Stimulated activated naive CD4-positive, alpha-beta T cell treated with Interleukin-2 at 50 U/mL for 16 hours (primary cell): ENCODE measurements at places on chromosomes 6 and 20.

DNA sequence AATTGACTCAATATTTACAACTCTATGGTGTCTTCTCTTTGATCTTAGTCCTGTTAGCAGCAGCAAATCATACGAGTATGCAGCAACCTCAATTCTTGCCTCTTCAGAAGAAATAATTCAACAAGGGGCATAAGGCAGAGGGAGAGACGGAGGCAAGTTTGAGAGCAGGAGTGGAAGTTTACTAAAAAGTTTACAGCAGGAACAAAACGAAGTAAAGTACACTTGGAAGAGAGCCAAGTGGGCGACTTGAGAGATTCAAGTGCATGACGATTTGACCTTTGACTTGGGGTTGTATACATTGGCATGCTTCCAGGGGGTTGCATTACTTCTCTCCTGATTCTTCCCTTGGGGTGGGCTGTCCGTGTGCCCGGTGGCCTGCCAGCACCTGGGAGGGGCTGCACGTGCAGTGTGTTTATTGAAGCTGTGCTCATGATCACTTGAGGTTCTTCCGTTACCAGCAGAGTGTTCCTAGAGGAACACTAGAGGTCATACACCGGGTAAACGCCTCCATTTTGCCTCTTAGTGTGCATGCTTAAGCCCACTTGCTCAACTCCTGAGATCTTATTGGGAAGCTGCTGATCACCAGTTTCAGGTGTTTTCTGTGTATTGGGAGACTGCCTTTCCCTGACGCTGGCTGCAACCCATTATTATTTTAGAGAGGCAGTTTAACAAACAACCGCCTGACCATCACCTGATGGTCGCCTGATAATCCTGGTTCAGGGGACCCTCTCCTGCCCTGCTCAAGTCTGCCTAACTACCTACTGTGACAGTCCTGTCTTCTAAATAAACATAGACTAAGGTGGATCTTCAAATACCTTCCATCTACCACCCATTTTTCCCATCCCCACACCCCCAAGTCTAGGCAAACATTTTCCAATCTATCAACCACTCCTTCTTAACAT, 172.4 kb upstream of the MYLIP start:
- DNase-seq, result no peak

DNA sequence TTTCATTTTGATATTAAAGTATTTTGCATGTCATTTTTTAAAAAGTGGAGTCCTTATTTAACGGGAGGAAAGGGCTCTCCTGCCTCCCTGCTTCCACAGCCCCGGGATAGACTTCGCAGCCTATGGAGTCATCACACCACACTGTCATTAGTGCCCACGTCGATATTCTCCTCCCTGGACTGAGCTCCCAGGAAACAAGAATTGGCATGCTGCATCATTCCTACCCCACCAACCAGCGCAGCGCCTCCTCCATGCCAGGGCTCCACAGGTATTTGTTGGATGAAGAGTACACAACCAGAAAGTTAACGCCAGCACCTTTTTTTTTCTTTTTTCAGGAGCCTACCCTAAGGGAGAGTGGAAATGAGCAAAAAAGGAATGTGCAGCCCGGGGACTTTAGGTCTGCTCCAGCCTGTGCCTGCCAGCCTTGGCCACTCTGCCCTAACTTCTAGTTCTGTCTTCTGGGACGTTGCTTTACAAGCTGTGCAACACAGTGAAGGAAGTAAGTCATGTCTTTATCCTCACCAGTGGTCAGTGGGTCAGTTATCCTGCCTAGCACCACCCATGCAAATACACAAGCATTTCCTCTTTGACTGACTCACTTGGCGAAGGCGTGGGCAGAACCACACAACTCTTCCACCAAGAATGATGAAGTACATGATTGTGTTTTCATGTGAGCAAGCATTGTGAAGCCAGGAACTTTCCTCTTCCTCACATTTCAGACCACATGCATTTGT, 180.7 kb upstream of the UST start:
- DNase-seq, result peak; percentile 29

DNA sequence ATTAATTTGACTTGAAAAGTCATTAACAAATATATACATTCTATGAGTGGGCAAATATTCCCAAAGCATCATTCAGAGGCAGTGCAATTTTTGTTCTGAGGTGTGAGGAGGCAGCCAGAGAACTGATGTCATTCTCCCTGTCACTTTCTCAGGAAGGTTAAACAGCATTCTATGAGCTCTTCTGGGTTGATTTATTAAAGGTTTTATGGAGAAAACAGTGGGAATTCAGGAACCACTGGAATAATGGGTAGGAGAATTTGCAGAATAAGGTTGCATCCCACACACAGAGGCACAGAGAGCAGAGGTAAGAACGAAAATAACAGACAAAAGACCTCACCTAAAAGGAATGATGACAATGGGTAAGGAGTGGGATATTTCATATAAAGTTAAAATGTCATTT, 860.6 kb downstream of the TFAP2A start:
- DNase-seq, result no peak

- no peak for DNase-seq
Measured at GRCh38 chr20:2230726-2231488, 64.9 kb upstream of the TGM3 start.

- no peak for DNase-seq
Measured at GRCh38 chr6:88815491-88815890, 147.9 kb downstream of the RNGTT start.

DNA sequence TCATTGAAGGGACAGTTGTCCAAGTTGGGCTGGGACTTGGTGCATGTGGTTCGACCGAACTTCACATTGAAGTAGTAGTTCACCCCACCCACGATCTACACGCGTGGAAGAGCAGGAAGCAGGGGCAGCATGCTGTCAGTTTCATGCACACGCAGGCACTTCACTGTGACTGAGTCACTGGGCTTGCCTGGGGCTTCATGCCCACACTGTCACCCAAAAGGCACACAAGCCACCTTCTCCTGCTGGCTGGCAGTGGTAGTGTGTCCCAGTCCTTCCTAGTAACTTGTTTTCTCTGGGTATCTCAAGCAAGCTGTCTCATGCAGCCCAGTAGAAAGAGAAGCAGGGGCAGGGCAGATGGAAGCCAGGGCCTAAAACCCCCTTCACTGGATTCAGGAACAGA, 2.0 kb downstream of the CST5 start:
- DNase-seq, result no peak

GRCh38 chr6:140671926-140672325, 1297.5 kb upstream of the CITED2 start:
- no peak for DNase-seq

DNA sequence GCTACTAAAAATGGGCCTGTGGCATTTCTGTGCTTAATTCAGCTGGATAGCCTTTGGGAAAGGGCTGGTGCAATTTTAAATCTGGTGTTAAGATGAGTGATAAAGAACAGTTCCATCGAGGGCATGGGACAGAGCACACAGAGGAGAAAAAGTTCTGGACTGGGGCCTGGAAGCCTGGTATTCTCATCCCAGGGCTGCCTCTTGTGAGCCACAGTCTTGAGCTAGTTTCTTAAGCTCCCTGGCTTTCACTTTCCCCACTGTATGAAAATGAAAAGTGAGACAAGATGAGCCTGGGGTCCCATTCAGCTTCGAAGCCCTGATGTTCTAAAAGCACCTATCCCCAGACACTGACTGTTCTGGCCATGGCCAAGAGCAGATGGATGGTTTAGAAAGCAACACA, 14.3 kb upstream of the LAMA4 start:
- DNase-seq, result no peak

DNA sequence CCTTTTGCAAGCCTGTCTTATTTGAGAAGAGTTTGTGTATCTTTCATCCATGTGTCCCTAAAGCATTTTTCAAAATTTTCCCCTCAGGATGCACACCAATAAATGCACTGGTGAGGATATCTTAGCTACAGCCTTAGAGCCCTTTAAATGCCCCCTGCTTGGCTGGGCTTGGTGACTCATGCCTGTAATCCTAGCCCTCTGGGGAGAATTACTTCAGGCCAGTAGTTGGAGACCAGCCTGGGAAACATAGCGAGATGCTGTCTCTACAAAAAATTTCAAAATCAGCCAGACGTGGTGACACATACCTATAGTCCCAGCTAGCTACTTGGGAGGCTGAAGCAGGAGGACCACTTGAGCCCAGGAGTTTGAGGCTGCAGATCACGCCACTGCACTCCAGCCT, 33.8 kb upstream of the PLCB4 start:
- no peak for DNase-seq

DNA sequence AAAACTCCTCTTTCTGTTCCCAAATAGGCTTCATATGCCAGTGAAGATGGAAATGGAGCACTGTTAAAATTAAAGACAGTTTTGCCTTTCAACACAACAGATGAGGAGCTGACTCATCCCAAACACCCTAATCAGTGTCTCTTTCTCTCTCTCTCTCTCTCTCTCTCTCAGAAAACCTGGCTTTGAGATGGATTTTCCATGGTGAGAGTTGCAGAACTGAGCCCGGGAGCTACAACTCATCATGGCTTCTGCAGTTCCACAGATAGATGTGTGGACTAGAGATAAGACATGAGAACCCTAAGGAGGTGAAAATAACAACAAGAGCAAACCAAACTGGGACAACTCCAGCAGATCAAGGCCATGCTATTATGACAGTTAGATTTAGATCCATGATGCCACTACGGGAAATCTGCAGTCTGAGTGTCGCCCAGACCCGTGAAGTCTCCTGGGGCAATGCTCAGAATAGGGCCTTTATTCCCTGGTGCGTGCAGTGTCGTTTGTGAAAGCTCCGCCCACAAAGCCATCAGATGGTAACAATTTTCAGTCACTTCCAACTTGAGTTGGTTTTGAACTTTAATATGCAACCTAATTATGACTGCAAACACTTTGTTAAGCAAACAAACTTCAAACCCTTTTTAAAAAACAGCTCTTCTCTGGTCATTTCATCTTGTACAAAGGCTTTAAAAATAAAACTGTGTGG, 338.2 kb upstream of the PREP start:
- DNase-seq, result no peak

DNA sequence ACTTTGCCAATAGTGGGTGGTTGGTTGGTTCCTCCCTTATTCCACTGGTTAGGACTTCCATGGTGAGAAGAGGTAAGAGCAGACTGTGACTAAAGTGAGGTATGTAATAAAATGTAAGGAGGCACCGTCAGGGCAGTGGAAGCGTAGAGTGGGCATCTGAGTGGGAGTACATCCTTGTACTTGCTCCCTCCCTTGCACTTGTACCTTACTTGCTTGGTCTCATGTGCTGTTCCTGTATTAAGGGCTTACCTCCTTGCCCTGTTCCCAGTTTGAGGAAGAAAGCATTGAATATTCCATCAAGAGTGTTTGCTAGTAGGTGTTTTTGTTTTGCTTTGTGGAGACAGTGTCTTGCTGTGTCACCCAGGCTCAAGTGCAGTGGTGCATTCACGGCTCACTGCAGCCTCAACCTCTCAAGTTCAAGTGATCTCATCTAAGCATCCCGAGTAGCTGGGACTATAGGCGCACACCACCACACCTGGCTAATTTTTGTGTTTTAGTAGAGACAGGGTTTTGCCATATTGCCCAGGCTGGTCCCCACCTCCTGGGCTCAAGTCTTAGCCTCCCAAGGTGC, 25.5 kb downstream of the AMD1 start:
- no peak for DNase-seq

GRCh38 chr20:38125157-38126056, 39.7 kb downstream of the TGM2 start:
- DNase-seq, result no peak

GRCh38 chr6:15264412-15264811, 18.5 kb downstream of the JARID2 start:
- no peak for DNase-seq

DNA sequence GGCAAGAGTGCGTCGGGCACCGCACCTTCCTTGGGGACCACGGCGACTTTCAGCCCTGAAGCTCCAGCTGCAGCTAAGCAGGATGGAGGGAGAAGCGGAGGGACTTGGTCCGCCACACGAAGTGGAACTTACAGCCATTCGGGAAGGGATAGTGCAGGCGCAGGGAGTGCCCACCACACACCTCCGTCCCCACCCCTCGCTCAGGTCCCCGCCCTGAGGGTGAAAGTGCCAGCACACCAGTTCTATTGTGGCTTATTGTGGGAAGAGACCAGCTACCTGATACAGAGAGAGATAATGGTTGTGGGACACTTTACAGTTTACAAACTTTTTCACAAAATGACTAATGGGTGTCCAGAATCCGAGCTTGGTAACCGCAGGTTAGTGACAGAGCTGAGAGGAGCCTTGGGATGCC, 76.1 kb downstream of the IRF4 start:
- DNase-seq, result peak; percentile 13

GRCh38 chr6:127216810-127217789, 49.6 kb upstream of the RNF146 start:
- no peak for DNase-seq

GRCh38 chr20:10679269-10679668, 5.5 kb upstream of the JAG1 start:
- DNase-seq, result no peak

DNA sequence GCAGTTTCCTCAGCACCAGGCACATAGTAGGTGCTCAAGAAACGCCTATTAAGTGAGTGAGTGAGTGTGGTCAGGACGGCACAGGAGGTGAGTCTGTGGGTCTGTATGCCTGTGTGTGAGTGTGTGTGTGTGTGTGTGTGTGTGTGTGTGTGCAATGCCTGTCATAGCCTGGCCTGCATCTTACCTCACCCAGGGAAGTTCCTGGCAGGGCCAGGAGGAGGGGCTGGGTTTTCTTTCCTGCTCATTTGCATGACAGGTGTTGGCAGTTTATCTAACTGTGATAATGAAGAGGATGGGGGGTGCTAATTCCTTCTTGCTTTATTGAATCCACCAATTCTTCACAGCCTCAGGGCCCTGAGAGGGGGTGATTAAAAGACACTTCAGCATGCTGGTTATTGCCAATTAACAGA, 146.7 kb upstream of the MLN start:
- no peak for DNase-seq

GRCh38 chr20:21509079-21509596, 4.7 kb downstream of the NKX2-2 start:
- DNase-seq, result no peak

GRCh38 chr6:89862273-89862672, 32.0 kb upstream of the GJA10 start:
- no peak for DNase-seq

DNA sequence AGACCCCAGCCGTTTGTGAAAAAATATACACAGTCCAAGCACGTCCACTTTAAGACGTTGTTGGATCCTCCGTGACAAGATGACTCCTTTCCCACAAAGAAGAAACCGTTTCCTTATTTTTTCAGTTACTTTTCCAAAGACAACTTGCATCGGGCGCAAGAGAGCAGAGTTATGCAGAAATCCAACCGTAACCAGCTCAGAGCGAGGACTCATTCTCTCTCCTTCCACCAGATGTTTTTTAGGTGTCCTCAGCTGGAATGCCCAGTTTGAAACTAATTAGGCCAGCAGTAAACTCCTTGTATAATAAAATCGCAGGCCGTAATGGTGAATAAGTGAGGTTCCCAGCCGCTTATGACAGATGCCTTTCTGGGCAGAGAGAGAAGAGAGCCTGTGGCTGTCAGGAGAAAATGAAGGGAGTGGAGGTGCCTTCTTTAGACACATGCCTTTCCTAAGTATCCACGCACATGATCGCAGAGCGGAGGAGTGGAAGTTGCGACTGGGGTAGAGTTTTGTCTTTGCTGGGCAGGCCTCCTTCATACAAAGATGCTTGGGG, 2.8 kb downstream of the EYA2 start:
- DNase-seq, result no peak

DNA sequence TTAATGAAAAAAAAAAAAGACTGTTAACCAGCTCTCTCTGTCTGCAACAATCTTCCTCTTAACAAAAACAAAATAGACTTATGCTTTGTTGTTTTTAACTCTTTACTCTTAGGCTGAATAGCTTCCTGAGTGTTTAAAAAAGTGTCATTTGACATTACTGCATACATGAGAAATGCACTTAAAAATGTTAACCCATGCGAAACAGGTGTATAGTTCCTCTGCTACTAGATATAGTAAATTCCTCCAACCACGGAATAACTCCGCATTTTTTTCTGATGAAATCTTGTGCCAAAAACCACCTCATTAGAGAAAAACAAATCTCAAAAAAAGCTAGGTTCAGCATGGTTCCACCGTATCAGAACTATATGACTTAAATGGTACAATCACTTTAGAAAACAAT, 426.0 kb downstream of the ADGRB3 start:
- no peak for DNase-seq
